ENCODE measurements at places on chromosomes 7 and 10.

GRCh38 chr7:134780166-134780828 lies 863 bp downstream of the CALD1 start:
- no peak for DNase-seq

DNA sequence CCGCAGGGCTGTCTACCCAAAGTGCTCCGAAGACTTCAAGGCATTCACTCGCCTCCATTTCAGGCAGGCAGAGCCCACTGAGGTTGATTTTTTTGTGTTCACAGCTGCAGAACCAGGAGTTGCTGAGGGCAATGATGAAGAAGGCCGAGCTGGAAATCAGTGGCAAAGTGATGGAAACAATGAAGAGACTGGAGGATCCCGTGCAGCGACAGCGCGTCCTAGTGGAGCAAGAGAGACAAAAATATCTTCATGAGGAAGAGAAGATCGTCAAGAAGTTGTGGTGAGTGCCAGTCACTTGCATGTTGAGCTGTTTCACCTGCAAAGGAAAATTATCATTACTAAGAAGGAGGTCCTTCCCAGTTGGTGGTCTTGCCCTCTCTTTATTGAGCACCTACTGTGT lies 210.5 kb downstream of the ARHGAP21 start:
- peak; percentile 17 for DNase-seq

DNA sequence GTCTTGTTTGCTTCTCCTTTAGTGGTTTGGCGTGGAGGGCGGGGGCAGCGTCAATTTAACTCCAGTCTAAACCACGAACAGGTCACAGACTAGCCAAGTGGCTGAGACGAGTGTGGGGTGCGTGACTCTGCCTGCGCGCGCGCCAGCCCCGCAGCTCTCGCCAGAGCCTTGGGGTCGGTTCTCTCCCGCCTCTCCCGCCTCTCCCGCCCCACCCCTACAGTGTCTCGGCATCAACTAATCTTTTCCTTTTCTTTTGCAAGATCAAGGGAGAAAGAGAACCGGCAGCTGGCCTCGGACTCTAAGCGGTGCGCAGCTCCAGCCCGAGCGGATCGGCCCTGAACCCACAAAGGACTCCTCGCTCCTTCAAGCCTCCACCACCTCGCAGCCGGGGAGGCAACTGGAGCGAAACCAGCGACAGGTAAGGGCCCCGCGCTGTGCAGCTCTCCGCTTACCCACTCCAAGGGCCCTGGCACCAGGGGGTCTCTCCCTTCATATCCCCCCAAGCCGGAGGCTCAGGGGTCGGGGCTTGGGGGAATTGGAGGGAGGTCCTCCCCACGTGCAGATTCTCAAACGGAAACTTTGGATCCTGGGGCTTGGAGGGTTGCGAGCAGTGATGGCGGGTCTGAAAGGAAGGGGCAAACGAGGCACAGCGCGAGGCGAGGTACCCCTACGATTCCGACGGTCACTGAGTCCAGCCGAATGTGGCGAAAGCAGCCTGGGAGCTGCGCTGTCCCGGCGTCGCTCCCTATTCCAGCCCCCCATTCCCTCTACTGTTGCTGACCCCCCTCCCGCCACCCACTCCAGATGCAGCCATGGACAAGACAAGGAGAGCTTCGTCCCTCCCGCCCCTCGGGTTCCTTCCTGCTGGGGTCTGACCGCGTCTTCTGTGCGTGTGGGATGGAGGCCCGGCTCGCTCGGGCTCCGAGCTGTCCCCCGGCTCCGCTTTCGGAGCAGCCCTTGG lies 829 bp downstream of the CHRM2 start:
- no peak for DNase-seq

DNA sequence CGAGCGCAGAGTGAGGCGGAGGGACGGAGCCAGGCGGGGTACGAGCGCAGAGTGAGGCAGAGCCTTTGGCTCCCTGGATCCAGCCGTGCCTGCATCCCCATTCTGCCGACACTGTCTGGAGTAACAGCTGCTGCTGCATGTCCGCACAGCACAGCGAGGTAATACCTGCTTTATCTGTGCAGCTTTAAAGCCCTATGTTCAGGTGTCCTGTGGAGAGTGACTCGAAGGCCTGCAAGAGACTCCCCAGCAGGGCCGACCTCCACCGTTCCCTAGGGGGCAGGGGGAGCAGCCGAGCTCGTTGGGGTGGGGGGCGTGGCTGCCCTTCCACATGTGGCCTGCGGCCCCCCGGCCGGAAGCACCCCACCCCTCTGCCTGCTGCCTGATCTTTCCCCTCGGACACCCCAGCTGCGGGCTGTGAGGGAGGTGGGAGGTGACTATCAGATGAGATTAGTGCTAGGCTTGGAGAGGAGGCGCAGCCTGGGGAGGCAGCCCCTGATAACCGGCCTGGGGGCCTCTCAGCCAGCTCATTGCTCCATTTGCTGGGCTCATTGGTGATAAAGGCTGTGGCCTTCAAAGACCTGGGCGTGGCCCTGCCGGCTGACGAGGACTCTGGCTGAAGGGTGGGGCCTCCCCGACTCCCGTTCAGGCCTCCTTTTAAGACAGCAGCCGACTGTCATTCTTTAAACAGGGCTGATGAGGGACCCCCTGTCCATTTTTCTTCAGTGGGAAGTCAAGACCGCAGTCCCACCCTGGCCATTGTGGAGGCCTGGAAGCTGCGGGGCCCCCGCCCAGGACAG lies 8.0 kb downstream of the VENTX start:
- DNase-seq = no peak

DNA sequence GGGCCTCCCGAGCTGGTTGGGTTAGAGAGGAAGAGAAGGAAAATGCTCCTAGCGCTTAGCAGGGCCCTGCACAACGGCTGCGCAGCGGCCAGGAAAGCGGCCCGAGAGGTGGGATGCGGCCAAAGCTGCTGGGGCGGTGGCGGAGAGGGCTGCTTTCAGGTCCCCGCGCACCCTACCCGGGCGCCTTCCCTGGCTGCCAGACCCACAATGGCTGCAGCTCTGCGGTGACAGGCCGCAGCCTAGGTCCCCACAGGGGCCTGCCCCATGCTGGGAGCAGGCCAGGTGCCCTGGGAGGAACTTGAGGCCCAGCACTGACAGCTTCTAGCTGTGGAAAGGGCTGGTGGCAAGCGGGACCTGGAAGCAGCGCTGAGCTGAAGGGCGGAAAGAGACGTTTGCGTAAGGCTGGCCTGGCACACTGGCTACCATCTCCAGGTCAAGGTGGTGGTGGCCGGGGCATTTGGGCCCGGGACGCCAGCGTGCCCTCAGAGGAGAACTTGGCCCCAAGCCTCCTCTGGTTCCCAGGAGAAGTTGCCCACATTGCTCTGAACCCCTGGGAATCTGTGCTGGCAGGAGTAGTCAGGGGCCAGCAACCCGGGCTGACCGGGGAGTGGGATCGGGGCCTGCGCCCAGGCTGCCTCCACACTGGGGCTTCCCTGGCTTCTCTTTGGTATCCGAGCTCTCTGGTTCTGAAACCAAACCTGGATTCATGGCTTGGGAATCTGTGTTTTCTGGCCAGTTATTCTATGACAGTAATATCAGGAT lies 72.9 kb upstream of the ZNF804B start:
- DNase-seq = no peak

GRCh38 chr10:80174641-80175395 lies 30.5 kb downstream of the ANXA11 start:
- no peak for DNase-seq

- no peak for DNase-seq
Observed at GRCh38 chr10:32048282-32048681, 7.9 kb downstream of the KIF5B start.

DNA sequence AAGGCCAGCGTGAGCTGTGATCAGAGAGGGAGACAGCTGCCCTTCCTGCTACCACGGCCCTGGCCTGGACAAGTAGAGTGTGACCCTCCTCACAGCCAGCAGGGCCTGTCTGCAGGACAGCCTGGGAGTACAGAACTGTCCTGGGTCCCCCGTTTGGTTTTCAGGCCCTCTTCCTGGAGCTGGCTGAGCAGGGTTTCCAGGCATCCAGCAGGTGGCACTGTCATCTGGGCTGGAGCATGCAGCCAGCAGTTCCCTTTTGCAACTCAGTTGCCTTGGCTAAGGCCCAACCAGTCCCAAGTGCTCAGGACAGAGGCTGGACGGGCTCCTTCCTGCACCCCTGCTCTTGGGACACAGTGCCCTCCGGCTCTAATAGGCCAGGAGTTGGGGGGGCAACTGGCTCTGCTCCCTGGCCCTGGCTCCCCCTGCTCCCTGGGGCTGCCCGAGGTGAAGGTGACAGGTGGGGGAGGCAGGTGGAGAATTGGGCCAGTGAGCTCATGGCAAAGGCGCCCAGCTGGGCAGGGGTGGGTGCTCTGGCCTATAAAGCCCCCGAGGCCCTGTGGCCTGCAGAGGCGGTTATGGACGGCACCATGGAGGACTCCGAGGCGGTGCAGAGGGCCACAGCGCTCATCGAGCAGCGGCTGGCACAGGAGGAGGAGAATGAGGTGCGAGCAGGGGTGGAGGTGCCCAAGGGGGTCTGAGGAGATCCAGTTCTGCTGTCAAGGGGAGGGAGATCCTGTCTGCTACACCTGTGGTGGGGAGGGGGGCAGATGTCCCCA lies at the start of gene ANKRD2:
Gene ANKRD2 (plus strand): TSS at position 566 of the 776 bp plus-strand sequence. CDS start 10 bp downstream, at position 576.
- peak; percentile 49 for DNase-seq

GRCh38 chr10:133162178-133162909 lies 2.3 kb downstream of the KNDC1 start:
- peak; percentile 78 for DNase-seq

- no peak for DNase-seq
Observed at GRCh38 chr7:116249969-116250553, 39.7 kb downstream of the TES start.

GRCh38 chr10:49276596-49276995 lies 22.4 kb upstream of the C10orf71 start:
- DNase-seq = no peak

GRCh38 chr7:25389489-25390106 lies 161.3 kb upstream of the NPVF start:
- DNase-seq = no peak

GRCh38 chr10:72261784-72262404 lies 11.8 kb upstream of the DDIT4 start:
- no peak for DNase-seq

DNA sequence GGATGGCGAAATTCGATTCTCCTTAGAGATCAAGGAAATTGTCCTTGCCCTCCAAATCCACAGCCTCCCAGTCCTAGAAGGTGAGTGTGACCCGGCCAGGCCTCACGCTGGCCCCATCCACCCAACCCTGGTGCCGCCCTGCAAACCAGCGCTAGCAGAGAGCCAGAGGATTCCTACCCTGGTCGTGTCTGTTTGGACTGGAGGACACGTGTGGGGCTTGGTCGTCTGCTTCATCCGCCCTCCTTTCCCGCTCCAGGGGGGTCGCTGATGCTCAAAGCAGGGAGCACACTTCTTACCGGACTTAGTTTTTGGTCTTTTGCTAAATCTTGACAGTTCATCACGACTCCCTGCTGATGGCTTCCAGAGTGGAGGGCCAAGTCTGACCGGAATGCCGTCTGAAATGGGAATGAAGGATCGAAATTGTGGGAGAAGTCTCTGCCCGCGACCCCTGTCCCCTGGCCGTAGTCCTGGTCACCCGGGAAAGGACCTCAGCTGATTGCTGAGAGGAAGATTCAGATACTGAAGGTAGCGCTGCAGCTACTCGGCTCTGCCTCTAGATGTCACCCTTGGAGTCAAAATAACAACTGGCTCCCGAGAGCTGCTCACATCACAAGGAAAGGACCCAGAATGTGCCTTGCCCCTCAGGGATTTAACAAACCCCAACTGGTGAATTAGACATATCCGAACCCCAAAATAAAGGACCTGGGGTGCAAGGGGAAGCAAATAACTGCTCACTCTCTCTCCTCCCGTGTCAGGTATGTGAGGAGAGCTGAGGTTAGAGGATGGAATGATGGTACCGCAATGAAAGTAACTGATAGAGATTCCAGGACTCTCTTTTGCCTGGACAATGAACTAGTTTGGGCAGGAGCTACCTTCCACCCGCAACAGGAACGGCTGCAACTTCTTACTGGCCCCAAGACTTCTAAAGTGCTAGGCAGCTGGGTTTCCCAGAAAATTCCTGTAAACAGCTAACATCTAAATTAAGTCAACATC lies 23.5 kb upstream of the ORC5 start:
- DNase-seq = peak; percentile 28

- no peak for DNase-seq
Observed at GRCh38 chr10:103111918-103112877, 80.9 kb downstream of the NT5C2 start.

- no peak for DNase-seq
Observed at GRCh38 chr7:114426824-114427223, 12.2 kb downstream of the FOXP2 start.

DNA sequence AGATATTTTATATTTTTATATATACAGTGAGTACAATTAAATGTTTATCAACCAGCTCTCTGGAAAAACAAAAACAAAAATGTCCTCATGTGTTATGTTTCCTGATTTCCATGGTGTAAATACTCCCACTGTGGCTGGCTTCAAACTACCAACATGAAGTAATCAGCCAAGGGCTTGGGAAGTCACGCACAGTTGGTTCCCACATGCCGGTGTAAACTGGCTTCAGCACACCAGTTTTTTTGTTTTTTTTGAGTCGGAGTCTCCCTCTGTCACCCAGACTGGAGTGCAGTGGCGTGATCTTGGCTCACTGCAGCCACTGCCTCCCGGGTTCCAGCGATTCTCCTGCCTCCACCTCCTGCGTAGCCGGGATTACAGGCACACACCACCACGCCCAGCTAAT lies 11.8 kb downstream of the OSBPL3 start:
- no peak for DNase-seq

GRCh38 chr7:75854233-75854632 lies 24.6 kb upstream of the RHBDD2 start:
- DNase-seq = no peak

DNA sequence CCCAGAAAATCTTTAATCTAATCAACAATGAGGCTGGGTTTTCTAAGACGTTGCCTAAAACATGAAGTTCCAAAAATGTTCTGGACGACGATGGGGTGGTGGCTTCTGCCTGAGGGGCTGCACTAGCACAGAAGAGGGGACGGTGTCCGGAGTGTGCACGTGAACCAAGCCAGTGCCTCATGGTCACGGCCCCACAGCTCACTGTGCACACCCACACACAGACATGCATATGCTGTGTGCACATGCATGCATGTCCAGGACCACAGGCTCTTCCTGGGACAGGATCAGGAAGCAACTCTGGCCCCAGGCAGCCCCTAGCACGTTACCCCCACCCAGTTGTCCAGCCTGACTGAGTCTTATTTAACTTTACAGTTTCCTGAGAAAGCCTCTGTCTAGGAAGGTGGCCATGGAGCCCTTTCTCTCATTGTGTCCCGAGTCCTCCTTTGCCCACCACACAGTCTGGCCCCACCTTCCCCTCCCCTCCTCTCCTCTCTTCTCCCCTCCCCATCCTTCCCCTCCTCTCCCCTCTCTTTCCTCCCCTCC lies 100.8 kb downstream of the DNAJB6 start:
- DNase-seq = no peak

- no peak for DNase-seq
Observed at GRCh38 chr10:103333934-103334520, 16.9 kb downstream of the PCGF6 start.

- DNase-seq = no peak
Observed at GRCh38 chr10:124509880-124510632, 48.4 kb downstream of the LHPP start.

GRCh38 chr7:47095946-47096345 lies 486.0 kb downstream of the TNS3 start:
- no peak for DNase-seq

GRCh38 chr10:6382081-6382480 lies 179.3 kb downstream of the PFKFB3 start:
- DNase-seq = peak; percentile 35

- no peak for DNase-seq
Observed at GRCh38 chr7:106080300-106080987, 31.7 kb downstream of the SYPL1 start.

All from anterior cingulate cortex (tissue), 58 donors.